ENCODE measurements at places on chromosomes 6 and 20.

DNA sequence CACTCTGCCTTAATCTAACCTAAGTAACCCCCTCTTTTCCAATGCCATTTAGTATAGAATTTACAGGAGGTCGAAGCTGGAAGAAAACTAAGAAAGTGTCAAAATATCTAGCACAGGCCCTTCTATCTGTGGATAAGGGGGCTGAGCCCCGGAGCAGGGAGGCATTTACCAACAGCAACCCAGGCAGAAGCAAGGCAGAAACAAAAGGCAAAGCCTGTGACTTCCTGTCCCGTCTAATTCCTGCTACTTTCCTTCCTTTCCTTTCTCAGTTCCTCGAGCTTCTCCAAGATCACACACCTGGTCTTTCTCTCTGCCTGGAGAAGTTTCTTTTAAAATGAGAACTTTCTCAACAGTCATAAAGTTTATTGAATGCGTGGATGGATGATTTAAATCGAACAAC lies 146.0 kb downstream of the FOXA2 start:
- DNase-seq, result no peak

DNA sequence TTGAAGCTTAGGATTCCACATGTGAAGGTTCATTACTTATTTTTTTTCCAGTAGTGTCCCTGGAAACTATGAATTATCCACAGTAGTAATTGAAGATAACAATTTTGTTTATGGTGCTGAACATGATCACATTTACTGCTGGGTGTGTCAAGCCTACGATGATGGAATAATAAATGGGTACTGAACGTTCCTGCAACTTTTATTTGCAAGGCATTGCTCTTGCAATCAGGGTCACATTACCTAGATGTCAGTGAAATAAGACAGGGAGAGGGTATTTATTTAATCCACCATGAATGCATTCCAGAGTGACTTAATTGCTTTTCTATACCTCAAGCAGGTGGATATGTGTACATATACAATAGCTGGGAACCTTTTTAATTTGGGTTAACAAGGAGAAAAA lies 27.0 kb upstream of the MLIP start:
- no peak for DNase-seq

DNA sequence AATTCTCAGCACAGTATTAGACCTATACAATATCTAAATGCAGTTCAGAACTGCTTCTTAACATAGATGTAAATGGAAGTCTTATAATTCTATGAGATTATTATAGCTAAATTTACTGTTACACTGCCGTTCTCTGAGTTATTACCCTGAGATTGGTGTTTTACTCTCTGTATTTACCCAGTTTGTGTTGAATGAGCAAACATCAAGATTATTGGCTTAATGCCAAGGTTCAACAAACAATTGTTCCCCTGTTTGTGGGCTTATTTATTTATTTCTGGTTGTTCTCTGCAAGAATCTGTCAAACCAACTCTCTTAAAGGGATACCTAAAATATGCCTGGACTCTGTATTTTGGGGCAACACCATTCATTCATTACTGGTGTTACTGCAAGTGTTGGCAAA lies 5.2 kb upstream of the STMND1 start:
- no peak for DNase-seq

- DNase-seq, result no peak
Measured at GRCh38 chr6:16174416-16175078, 45.7 kb downstream of the MYLIP start.

All from stimulated activated CD4-positive, alpha-beta T cell treated with anti-CD3 and anti-CD28 coated beads, Interleukin-2, amount 100 ng/mL, for 24 hours (primary cell).